ENCODE measurements at places on chromosomes 13 and 19.

GRCh38 chr19:48102870-48103751, 7.5 kb downstream of the PLA2G4C start:
- DNase-seq: peak; percentile 83

GRCh38 chr13:54241719-54242118, 1213.1 kb downstream of the OLFM4 start:
- DNase-seq: no peak

GRCh38 chr13:46797501-46798237, 708 bp upstream of the ESD start:
- DNase-seq: no peak

- no peak for DNase-seq
Measured at GRCh38 chr19:3932931-3933810, at the start of gene NMRK2. TSS of gene NMRK2 (plus strand) at chr19:3933069. CDS start at chr19:3933672, 603 bp downstream.

GRCh38 chr19:32465176-32465575, 59.6 kb downstream of the DPY19L3 start:
- DNase-seq: no peak
